ENCODE measurements at places on chromosomes 7 and 10. TPM values are rescaled to one million over a fixed set of nuclear protein-coding genes. Genes with fewer than 3 reads are reported as not detected.

- H3K36me3 ChIP-seq: no peaks in the 10 kb centered on the region
- DNase-seq: no peak
- no peak overlapping the region for H3K4me3 ChIP-seq
Measured at GRCh38 chr10:103839872-103840739, 15.3 kb downstream of the SH3PXD2A start.

DNA sequence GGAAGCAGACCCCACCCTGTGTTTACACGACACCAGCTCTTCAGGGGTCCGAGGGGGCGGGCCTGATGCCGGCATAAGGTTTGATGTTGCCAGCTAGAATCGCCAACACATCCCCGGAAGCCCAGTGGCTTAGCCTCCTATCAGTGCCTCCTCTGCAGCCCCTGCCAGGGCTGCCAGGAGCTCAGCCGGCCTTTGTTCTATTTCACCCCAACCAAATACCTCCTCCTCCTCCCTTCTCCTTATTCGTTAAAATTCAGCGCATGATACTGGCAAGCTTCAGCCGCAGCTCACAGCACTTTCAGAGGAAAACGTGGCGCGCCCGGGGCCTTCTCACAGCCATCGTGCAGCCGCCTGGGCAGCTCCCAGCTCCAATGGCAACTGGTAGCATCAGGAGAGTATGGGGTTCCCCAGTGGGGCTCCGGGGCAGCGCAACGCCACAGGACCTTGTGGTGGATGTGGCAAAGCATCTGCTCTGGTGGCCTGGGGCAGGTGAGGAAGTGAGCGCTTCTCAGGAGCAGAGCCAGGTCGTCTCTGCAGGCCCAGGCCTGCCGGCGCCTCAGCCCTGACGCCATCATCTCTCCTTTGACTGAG, 176.4 kb upstream of the RHEB start:
- no peak overlapping the region for H3K27ac ChIP-seq
- H3K36me3 ChIP-seq: no peaks in the 10 kb centered on the region
- no peak overlapping the region for H3K4me3 ChIP-seq
- H3K27me3 ChIP-seq: no peaks in the 10 kb centered on the region
- H3K4me1 ChIP-seq: peaks cover 11% of the 10 kb centered on the region

GRCh38 chr10:31319602-31320549, 860 bp downstream of the ZEB1 start:
- H3K36me3 ChIP-seq: no peaks in the 10 kb centered on the region

DNA sequence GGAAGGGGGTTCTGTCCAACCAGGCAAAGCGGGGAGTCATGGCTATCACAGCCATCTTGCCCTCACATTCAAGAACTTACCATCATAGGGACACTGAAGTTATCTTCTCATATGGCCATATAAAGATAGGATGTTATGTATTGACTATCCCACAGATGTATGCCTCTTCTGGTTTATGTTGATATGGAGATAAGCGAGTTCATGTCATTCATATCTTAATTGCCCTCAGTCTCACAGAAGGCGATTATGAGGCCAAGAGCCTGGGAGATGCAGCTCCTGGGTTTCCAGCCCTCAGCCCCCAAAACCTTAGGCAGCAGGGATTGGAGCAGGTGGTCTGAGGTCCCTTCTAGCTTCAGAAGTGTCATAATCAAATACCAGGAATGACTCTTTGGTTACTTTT, 8.5 kb upstream of the ANKRD61 start:
- DNase-seq: peak; percentile 18
- H3K4me3 ChIP-seq: no peak overlapping the region
- H3K27me3 ChIP-seq: no peaks in the 10 kb centered on the region
- H3K4me1 ChIP-seq: peaks cover 26% of the 10 kb centered on the region

The C7orf33 gene
- not detected for total RNA-seq

The HSPA12A gene
- total RNA-seq: not detected

GRCh38 chr7:12866207-12866606, 178.8 kb downstream of the ARL4A start:
- no peak overlapping the region for H3K27ac ChIP-seq
- no peaks in the 10 kb centered on the region for H3K36me3 ChIP-seq
- H3K4me3 ChIP-seq: no peak overlapping the region
- no peaks in the 10 kb centered on the region for H3K27me3 ChIP-seq

The KEL gene
- not detected for total RNA-seq

The ASZ1 gene
- total RNA-seq: not detected

The MSMB gene
- total RNA-seq: not detected

The OR2A1 gene
- total RNA-seq: not detected

- no peaks in the 10 kb centered on the region for H3K4me1 ChIP-seq
- no peak for DNase-seq
- H3K27me3 ChIP-seq: peaks cover 3% of the 10 kb centered on the region
Measured at GRCh38 chr7:3950249-3950648, 649.2 kb downstream of the SDK1 start.

The PDLIM1 gene
- 2.7 TPM for total RNA-seq

DNA sequence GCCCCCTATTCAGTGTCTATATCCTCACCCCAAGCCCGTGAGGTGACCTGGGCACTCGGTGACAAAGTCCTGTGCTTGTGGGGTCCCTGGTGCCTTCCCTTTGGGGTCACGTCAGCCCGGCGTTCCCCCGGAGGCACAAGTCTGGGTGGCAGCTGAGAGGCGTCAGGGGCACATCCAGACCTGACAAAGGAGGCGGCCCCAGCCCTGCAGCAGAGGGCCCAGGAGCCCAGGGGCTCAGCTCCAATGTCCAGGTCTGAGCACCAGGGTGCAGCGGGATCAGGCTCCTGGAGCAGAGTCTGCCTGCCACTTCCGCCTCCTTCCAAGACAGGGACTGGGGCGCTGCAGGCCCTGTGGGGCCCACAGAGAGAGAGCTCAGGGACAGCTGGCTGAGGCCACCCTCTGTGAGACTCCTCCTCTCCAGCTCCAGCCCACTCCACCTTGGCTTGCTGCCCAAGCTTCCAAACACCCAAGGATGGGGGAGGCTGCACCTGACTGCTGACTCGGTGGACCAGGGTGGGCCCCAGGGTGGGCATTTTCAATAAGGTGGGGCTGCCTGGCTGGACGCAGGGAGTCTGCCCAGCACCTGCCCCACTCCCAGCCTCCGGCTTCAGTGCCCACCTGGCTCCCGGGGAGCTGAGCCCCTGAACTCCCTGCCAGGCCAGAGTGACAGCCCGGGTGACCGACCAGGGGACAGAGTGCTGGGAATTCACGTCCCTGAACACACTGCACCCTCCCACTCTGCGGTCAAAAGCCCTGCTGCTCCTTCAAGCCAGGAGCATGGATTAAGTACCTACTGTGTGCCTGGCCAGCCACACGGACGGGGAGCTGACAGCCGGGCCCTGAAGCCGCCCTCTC, 1.0 kb upstream of the KNDC1 start:
- H3K27me3 ChIP-seq: no peaks in the 10 kb centered on the region
- H3K36me3 ChIP-seq: no peaks in the 10 kb centered on the region
- H3K4me3 ChIP-seq: no peak overlapping the region
- H3K4me1 ChIP-seq: no peaks in the 10 kb centered on the region
- H3K27ac ChIP-seq: no peak overlapping the region
- DNase-seq: no peak

- H3K4me3 ChIP-seq: peak overlapping the region; percentile 51
- H3K27me3 ChIP-seq: no peaks in the 10 kb centered on the region
- peaks cover 44% of the 10 kb centered on the region for H3K4me1 ChIP-seq
- DNase-seq: no peak
Measured at GRCh38 chr10:16439295-16439694, 2.5 kb downstream of the PTER start.

Measured in natural killer cell treated with Interleukin-12 subunit alpha and Interleukin-12 subunit beta and Interleukin-15 and Interleukin-18, amount 100 ng/mL, for 72 hours (primary cell).